A172 (cell line): ENCODE measurements at places on chromosomes 13 and 19.

GRCh38 chr19:10086591-10087192, 575 bp downstream of the SHFL start:
- DNase-seq: no peak

GRCh38 chr13:71499235-71499634, 367.8 kb downstream of the DACH1 start:
- no peak for DNase-seq

DNA sequence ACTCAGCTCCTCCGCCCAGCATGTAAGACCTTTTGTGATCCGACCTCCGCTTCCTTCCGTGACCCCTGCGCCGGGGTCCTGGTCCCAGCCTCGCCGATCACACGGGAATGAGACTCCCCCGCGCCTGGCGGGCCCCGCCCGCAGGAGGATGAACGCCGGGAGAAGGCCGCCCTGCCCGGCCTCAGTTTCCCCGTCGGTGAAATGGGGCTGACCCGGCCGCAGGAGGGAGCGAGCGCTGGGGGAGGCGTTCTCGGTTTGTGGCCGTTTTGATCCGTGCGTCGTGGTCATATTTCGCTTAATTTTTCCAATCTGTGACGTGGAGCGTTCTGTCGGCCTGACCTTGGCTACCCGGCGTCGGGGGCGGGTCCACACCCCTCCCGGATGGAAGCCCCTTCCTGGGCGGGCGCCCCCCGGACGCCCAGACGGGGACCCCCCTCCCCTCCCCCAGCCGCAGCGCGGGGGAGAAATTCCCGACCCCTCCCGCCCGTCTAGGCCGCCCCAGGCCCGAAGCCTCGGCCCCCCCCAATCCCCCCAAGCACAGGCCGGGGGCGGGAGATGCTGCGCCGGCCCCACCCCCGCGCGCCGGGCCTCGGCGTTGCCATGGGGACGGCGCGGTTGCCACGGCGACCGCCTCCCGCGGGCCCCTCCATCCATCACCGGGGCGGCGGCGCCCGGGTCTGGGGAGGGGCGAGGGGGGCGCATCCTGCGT, 11.1 kb downstream of the PALM start:
- DNase-seq: no peak

GRCh38 chr13:108606424-108606823, 23.0 kb upstream of the MYO16 start:
- no peak for DNase-seq

GRCh38 chr19:45187421-45188100, 9.0 kb downstream of the BLOC1S3 start:
- no peak for DNase-seq

GRCh38 chr13:108594153-108594552, 35.3 kb upstream of the MYO16 start:
- no peak for DNase-seq

DNA sequence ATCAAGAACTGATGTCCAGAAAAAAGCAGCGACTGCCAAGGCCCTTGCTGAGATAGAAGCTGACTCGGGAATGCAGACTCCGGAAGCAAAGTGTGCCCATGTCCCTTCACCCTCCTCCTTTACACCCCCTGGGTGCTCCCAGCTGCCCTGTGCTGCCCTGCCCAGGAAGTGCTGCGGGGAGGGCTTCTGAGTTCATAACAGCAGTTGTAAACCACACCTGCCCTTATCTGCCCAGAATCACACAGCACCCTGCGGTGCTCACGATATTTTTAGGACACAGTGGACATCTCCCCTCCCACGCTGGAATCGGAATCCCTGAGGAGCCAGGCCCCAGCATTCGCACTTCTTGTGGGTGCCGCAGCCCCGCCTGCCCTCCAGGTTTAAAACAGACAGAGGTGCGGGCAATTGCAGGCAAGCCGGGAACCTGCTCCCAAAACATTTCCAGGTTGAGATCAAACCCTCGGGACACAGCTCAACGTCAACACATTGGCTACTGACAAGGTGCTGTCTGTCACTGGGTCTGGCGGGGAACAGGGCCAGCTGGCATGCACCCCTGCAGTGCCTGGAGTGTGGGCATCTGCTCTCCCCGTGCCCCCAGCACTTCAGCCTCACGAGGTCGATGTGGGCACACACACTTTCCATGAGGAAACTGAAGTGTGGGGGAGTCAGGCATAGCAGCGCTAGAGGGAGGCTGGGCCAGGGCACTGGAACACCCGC, 36.8 kb downstream of the RAB20 start:
- DNase-seq: peak; percentile 83

DNA sequence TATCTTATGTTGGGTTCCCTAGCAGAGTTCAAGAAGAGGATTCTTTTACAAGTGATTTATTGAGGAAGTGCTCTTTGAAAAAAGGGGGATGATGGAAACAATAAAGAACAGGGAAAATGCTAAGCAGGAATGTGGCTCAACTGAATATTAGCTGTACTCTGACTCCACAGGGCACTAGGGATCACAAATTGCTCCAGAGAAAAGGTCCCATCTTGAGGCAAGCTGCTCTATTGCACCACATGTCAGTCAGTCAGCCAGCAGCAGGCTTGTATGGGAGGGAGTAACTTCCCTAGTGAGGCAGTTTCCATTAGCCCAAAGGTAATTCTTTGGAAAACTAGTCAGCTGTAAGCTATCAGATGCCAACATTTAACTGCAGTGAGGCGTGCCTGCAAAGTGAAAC, 73.3 kb upstream of the FNDC3A start:
- DNase-seq: no peak

GRCh38 chr19:1407528-1408299, at the start of gene DAZAP1:
Gene DAZAP1 (plus strand): TSS chr19:1407586. CDS start chr19:1407774, 188 bp downstream.
- no peak for DNase-seq

GRCh38 chr13:93547886-93548285, 321.3 kb downstream of the GPC6 start:
- DNase-seq: peak; percentile 40

GRCh38 chr19:53696951-53697350, 65.2 kb downstream of the DPRX start:
- DNase-seq: no peak

GRCh38 chr13:40483601-40484000, 182.8 kb downstream of the FOXO1 start:
- no peak for DNase-seq

DNA sequence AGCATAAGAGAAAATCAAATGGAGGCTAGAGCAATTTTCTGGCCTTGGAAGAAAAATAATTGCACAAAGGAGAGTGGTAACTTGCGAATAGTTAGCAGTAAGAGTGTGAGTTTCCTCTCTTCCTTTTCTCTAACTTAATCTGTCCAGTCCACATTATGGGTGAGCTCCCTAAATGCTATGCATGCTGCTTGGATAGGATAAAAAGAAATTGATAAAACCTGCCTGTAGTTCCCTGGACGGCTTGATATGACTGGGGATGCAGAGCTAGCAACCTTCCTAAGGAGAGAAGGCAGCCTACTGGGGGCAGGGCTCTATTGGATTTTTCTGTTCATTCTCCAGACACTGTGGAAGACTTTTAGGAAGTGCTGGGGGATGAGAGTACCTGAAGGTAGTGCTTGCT, 311.3 kb downstream of the LMO7 start:
- DNase-seq: no peak

DNA sequence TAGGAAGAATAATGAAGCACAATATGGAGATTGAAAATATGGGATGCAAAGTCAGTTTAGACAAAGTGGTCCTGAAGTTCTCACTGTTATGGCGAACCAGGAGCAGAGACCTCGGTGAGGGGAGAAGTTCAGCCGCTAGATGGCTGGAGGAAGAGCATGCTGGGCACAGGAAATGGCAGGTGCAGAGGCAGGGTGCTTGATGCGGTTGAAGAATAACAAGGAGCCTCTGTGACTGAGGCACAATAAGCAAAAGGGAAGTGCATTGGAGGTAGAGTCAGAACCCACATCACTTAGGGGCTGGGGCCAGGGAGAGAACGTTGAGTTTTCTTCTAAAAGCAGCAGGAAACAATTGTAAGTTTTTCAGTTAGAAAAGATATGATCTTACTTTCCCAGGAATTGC, 1725.2 kb downstream of the EFNB2 start:
- no peak for DNase-seq

DNA sequence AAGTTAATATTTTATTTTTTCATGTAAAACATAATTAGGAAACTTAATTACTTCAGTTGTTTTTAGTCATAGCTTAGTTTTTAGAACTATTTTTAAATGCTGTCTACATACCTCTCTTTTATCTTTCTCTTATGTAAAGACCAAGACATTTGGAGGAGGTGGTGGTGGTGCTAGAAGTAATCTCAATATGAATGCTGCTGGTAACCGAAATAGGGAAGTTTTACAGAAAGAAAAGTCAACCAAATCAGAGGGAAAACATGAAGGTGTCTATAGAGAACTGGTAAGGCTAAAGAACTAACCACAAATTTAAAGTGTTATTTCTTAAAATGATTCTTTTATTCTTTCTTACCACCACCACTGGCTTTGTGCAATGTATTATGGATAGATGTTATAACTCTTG, 97.3 kb downstream of the TDRD3 start:
- no peak for DNase-seq

DNA sequence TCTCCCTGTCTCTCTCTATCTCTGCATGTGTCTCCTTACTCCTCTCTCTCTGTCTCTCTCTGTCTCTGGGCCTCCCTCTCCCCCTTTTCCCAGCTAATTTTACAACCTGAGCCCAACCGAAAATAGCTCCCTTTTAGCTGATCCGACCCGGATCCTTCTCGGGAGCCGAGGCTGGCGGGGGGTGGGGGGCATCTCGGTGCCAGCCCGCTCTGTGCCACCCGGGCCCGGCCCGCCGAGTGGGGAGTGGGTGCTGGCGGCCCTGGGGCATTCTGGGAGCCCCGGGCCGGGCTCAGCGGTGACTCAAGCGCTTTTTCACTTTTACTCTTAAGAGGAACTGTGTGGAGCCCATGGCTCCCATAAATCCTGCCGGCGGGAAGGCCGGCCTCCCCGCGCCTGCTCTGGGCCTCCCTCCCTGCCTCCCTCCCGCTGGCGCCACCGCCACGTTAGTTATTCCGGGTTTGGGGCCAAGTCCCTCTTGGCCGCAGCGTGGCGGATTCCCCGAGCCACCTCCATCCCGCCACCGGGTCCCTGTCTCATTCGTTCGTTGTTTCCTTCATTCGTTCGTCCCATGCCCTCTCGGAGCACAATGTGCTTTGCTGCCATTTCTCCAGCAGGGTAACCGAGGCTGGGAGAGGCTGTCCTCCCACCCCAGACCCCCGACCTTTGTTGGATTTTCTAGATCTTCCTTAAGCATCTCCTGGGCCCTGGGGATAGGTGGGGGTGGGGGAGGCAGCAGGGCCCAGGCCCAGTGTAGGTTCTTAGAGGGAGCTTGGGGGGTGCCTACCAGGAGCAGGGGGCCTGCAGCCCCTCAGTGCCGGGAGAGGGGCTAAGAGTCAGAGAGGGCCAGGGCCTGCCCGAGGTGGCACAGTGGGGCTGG, 3.2 kb downstream of the NFIC start:
- DNase-seq: peak; percentile 74

- DNase-seq: peak; percentile 79
These were observed 11.4 kb downstream of the PCCA start for GRCh38 chr13:100100115-100100879.

GRCh38 chr13:74625541-74625940, 491.3 kb upstream of the KLF12 start:
- no peak for DNase-seq

DNA sequence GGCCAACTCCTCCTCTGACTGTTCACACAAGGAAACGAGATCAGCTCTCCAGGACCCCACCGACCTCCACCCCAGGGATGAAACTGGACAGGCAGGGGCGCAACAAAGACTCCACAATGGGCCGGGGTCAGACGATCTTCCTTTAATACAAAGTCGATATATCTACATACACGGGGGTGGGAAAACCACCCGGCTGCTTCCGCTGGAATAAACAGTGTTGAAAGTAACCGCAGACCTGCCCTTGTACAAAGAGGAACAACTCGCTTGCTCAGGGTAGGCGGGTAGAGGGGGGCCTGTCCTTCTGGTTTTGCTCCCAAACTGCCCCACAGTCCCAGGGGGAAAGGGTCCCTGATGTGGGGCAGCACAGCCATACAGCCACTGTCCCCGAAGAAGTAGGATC, 135.2 kb downstream of the PTPRS start:
- no peak for DNase-seq

- DNase-seq: no peak
These were observed 53.6 kb upstream of the PABPC3 start for GRCh38 chr13:25042151-25042865.

DNA sequence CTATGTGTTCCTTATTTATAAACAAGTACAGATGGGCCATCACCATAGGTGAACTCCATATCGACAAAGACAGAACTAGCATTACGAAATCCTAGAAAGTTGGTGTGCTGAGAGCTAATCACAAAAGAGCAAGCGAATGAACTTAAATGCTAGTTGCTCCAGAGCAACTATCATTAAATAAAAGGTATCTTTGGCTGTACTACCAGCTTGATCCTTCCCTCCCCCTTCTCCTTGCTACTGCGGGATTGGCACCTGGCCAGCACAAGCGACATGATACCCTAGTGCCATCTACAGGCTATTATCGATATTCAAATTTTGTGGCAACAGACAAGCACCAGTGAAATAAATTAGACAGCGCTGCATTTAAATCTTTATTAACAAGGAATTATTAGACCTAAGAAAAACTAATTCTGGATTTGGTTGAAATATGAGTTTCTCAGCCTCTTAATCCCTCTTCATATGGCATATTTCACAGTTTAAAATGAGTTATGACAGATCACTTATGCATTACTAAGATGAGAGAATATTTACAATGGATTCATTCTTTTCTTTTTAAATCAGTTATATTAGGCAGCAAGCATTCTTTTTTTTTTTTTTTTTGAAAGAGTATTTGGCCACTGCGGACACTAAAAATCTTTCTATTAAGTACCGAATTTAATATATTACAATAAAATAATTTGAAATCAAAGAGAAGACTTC, 5.8 kb downstream of the PCDH9 start:
- peak; percentile 46 for DNase-seq

DNA sequence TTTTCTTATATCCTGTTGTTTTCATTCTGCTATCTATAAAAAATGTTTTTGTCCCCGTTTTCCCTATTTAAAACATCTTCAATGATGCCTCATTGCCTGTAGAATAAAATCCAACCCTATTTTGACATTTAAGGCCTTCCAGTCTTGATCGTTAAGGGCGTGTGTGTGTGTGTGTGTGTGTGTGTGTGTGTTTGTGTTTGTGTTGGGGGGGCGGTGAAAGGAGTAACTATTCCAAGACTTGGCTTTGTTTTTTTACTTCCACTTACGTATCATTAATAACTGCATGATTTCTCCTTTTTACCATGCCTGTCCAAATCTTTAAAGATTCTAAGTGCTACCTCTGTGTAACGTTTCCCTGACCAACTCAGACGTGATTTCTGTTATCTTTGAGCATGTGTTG, 784 bp downstream of the PIBF1 start:
- DNase-seq: peak; percentile 1

GRCh38 chr19:46475986-46476385, 4.6 kb upstream of the PNMA8A start:
- DNase-seq: no peak
